T-helper 2 cell (primary cell): ENCODE measurements at places on chromosomes 5 and 9.

- DNase-seq: no peak
Measured at GRCh38 chr9:134424818-134425217, 98.6 kb downstream of the RXRA start.

DNA sequence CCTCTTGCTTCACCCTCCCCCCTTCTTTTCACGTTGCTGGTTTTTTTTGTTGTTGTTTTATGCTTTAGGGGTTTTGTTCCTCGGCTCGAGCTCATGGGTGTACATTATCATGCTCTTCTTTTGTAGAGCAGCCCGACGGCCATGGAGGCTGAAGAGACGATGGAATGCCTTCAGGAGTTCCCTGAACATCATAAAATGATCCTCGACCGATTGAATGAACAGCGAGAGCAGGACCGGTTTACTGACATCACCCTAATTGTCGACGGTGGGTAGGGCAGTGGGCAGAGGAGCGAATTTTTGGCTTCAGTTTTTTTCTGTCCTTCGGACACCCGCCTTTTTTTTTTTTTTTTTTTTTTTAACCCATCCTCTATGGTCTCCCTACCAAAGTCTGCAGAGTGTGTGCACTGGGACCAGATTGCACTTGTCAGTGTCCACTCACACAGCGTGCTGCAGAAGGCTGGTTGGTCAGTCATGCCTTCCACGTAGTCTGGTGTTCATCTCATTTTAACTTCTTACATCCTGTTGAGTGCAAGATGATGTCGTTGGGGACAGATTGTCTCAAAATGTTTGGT is 1.3 kb downstream of the ZNF131 start:
- peak; percentile 52 for DNase-seq

DNA sequence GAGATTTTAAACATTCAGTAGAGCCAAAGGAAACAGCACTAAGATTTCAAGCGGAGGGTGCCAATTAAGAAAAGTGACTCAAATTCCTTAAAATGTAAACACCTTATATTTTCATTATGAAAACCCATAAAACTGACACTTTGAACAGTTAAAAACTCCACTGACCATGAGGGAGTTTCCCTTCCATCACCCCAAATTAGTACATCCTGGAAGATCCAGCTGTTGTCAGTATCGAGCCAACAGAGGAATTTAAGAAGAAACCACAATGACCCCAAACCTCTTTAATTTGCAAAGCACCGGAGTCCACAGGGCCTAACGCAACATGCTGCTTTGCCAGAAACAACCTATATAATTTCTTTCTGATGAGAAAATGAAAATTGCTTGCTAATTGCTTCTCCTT is 41.3 kb downstream of the ROR2 start:
- DNase-seq: no peak

GRCh38 chr9:33619666-33620404 is 95.8 kb downstream of the ANKRD18B start:
- DNase-seq: no peak

GRCh38 chr5:111774525-111774924 is 17.5 kb upstream of the NREP start:
- no peak for DNase-seq

GRCh38 chr5:87686975-87687374 is 274.2 kb upstream of the CCNH start:
- no peak for DNase-seq

DNA sequence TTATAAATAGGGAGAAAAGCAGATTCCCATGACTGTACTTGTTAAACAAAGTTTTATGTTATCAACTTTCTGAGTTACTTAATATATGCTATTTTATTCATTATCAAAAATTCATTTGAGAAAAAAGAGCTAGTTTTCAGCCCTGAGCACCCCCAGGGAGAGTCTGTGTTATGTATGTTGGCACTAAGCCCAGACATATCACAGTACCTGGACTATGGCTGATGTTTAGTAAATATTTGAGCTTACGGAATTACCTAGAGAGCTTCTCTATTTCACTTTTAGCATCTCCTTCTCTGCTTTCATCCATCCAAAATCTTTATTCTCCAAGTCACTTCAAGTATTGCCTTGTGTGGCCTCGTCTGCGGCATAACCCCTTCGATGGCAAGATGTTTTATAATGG is 225.9 kb upstream of the PCSK5 start:
- DNase-seq: no peak

DNA sequence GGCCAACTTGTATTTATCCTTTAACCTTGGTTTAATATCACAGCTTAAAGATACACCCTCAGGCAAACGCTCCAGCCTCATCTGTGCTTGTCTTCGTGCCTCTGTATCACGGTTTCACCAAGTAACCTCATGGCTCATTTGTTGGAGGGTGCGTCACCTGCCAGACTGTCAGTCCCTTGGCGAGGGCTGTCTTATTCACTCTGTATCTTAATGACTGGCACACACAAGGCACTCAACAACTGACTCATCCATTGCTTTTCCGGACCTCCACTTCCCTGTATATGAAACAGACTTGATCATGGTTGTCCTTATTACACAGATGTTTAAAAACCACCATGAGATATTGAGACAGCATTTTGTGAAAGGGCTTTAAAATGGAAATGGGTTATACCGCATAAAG is 28.0 kb downstream of the LCP2 start:
- DNase-seq: no peak

GRCh38 chr5:16437977-16438376 is 27.6 kb downstream of the ZNF622 start:
- DNase-seq: no peak

- DNase-seq: no peak
Measured at GRCh38 chr5:116825486-116825885, 250.9 kb upstream of the SEMA6A start.

- DNase-seq: no peak
Measured at GRCh38 chr5:157046041-157046440, 12.9 kb downstream of the HAVCR1 start.

- no peak for DNase-seq
Measured at GRCh38 chr9:5062631-5063030, 77.6 kb downstream of the JAK2 start.

GRCh38 chr5:120413686-120414085 is 50.4 kb upstream of the PRR16 start:
- DNase-seq: no peak

DNA sequence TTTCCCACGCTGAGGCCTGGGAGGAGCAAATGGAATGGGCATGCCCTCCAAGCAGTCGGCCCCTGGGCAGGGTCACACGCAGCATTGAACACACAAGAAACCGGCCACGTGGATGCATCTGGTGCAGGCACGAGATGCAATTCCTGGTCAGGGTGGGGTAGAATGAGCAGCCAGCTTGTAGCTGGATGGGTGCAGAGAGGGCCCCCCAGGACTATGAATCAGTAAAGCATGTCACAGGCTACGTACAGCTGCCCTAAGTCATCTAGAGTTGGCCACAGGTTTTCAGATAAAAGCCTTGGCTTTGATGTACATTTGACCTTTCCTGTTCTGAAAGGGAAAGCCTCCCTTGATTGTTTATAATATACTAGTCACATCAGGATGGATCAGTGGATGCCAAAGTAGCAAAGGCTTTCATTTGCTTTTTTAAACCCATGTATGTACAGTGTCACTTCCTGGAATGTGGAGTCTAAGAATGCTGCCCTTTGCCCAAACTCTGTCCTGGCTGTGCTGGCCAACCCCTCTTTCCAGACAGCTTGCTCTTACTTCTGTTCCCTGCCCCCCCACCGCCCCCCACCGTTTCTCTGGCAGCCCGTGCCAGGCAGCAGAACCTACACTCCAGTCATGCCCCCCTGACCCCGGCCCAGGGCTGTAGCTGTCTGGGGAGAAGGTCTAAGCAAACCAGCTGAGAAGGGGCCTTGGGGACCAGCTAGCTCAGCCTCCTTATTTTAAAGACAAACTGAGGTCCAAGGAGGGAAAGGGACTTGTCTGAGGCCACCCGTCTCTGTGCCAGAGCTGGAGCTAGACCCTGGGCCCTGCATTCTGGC is 169.2 kb downstream of the HSPA4 start:
- no peak for DNase-seq

GRCh38 chr5:6197427-6197826 is 180.9 kb downstream of the MED10 start:
- DNase-seq: no peak

- no peak for DNase-seq
Measured at GRCh38 chr5:118857700-118858099, 130.6 kb downstream of the DTWD2 start.

- DNase-seq: no peak
Measured at GRCh38 chr5:62347928-62348327, 41.9 kb downstream of the KIF2A start.

- DNase-seq: no peak
Measured at GRCh38 chr5:43646992-43647391, 44.0 kb downstream of the NNT start.

GRCh38 chr9:31848505-31849285 is 535.7 kb upstream of the ACO1 start:
- no peak for DNase-seq

DNA sequence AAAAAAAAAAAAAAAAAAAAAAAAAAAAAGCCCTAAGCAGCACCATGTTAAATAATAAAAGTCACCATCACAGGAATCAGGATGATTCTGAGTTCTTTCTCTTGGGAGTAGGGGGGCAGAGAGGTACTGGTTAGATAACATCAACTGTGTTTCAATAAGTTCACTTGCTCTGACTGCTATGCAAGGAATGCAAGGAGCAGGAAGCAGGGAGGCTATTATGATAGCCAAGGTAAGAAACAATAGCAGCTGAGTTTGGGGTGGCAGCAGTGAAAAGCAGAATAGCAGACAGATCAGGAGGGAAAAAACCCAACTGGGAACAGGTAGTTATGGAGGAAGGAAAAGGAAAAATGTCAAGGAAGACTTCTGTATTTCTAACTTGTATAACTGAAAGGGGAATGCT is 8.2 kb downstream of the CEP120 start:
- DNase-seq: no peak

DNA sequence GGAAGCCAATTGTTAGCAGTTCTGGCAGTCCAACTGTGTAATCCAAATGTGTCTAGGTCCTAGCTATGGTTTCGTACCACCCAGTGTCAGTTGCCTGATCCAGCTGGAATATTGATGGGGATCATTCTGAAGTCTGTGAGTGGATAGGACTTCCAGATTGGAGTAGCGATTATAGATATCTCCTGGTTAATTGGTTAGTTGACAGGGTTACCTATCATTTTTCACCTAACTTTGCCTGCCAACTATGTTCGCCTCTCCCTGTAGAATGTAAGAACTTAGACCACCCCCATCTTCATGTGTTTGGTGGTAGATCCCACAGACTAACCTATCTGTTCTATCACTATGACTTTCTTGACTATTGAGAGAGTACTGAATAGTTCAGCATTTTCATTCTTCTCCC is 59.9 kb downstream of the TEK start:
- no peak for DNase-seq

DNA sequence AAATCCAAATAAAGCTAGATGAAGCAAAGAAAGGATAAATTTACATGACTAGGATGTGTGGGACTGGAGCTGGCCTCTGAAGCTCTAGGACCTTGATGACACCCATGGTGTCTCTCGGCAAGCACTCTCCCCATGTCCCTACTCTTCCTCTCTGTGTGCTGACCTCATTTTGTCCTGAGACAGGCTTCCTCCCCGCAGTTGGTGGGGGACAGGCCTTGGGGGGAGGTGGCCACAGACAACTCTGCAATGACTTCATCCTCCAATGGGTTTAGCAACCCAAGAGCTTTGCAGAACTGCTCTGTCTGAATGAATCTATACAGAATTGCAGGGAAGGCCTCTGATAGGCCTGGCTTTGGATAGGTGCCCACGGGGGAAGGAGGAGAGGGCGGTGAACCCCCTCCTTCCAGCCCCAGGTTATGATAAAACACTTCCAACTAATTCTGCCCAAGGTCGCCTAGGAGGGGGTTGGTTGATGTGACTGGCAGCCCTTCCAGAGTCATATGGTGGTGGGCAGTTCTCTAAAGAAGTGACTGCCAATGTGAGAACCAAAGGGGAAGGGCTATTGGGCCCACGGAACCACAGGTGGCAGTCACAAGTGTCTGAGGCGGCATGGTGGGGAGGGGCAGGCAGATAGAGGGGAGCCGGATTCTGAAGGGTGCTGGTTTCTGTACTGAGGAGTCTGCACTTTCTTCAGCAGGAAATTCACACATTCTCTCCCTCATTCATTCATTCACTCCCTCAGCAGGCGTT is 6.0 kb downstream of the SLC6A7 start:
- DNase-seq: no peak

GRCh38 chr9:101387871-101388506 is 3.2 kb upstream of the BAAT start:
- no peak for DNase-seq

DNA sequence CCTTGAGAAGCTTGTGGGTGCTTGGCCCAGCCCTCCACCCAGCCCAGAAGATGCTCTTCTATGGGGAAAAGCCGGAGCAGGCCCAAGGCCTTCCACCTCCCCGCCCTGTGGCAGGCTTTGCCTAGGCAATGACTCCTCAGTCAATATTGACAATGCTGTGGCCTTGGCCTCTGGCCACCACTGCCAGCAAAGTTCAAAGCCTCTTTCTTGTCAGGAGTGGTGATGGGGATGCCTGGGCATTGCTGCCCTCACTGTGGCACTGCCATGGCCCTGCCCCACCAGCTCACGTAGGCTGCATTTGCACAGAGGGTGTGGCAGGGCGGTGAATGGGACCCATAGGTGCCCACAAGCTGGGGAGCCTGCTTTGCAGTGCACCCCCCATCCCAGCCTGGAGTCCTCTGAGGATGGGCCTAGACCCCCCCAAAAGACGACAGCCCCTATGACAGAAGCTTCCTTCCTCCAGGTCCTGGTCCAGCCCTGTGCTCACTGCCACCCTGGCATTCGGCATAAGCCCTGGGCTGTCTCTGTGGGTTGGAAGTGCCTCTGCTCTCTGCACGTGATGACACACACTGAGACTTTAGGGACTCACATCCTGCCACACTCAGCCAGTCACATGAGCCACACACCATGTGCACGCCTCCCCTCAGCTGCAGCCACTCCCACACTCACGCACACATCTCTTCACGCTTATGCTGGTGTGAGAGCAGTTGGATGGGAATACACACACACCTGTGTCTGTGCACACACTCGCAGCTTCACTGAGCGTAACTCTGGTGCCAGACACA is 31.1 kb downstream of the MORN5 start:
- no peak for DNase-seq

DNA sequence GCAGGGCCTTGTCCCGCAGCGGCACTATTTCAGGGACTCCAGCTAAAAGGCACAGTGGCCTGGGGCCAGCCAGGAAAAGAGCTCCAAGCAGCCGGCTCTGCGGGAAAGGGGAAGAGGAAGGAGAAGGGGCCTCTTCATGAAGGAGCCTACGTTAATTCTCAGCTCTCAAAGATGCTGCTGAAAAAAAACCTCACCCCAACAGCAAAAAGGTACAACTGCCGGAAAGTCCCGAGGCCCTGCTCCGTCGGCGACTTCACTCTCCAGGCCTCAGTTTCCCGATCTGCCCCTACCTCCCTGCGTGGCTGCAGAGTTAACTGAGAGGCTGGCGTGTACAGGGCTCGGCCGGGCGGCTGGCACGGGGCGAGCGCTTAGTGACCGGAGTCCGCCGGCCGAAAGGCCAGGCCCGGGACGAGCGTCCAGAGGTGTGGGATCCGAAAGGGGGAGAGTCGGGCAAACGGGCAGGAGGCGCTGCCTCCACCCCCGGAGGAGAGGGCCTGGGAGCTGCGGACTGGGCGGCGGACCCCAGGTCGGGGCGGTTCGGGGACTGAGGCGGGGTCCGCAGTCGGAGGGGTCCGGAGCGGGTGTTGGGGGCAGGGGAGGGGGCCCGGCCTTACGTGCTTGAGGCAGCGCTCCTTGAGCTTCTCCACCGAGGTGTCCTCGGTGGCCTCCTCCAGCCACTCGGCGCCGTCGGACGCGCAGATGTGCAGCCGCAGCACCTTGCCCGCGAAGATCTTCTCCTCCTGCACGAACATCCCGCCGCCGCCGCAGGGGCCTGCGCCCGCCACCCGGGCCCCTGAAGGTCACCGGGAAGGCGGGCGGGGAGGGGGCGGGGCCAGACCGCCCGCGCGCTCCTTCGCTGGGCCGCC is 529 bp downstream of the UBAC1 start:
- DNase-seq: no peak
